Activated T-cell treated with anti-CD3 and anti-CD28 coated beads, Interleukin-2, amount 50 U/mL, for 72 hours (primary cell): ENCODE measurements at places on chromosomes 5 and 9. TPM values are rescaled to one million over a fixed set of nuclear protein-coding genes. Genes with fewer than 3 reads are reported as not detected.

DNA sequence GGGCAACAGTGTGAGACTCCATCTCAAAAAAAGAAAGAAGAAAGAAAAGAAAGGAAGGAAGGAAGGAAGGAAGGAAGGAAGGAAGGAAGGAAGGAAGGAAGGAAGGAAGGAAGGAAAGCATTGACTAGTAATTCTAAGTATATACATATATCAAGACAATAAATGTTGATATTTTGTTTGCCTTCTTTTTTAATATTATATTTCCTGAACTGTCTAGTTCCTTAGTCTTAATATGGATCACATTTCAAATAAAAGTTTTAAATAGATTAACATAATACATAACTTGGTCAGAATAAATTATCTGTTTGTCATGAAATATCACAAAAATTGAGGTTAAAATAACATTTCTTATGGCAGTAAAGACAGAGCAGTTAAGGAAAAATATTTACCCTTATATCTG, 1448.4 kb upstream of the C9orf72 start:
- no peak for DNase-seq

GRCh38 chr9:134307674-134308638, 18.3 kb upstream of the RXRA start:
- DNase-seq = no peak

Gene DNAJC25
- 3.6 TPM for total RNA-seq

DNA sequence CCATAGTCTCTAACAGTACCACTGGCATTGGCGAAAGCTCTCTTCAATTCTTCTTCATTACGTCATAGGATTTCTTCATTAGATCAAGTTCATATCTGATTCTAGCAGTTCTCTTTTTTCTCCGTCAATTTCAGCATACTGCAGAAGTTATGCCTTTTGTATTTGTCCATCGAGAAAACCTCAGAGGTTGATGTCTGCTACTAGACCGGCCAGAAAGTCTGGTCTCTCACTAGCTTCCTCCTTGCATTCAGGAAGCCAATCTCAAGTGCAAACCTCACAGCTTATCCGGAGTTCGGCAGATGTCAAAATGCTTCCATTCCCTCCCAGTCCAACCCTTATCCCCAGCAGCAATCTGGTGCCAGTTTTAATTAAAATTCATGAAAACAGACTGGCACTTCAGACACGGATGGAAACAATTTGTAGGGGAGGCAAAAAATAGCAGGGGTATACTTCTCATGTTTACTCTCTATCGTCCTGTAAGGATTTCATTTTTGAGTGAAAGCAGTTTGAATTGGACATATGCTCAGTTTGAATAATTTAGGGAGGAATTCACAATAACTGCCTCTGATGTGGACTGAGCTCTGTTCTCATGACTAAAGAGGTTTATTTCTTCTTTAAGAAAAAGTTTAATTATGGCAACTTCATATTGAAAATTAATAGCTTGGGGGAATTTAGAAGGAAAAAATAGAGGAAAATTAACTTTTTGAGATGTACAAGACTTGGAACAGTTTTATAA, 56.4 kb upstream of the TMC1 start:
- no peak for DNase-seq
